ENCODE measurements at places on chromosomes 5 and 9. TPM values are rescaled to one million over a fixed set of nuclear protein-coding genes. Genes with fewer than 3 reads are reported as not detected.

SLC25A2 gene
- not detected for total RNA-seq

LURAP1L gene
- total RNA-seq = 14.6 TPM

TOPORS gene
- 14.6 TPM for total RNA-seq

PCDHB16 gene
- 0.30 TPM for total RNA-seq

GPR150 gene
- total RNA-seq = 0.14 TPM

FAM221B gene
- total RNA-seq = not detected

C5orf52 gene
- total RNA-seq = not detected

ZNF883 gene
- 1.1 TPM for total RNA-seq

TLN1 gene
- total RNA-seq = 115 TPM

LCN9 gene
- not detected for total RNA-seq

NPR3 gene
- total RNA-seq = 14.8 TPM

CAVIN4 gene
- total RNA-seq = 0.55 TPM

FOXD4L4 gene
- total RNA-seq = 0.03 TPM

ACOT12 gene
- total RNA-seq = not detected

PARP8 gene
- 0.16 TPM for total RNA-seq

CDKN2B gene
- not detected for total RNA-seq

SLC6A7 gene
- total RNA-seq = not detected

SLCO4C1 gene
- not detected for total RNA-seq

GRIN3A gene
- total RNA-seq = not detected

PROB1 gene
- 0.19 TPM for total RNA-seq

ADAMTS2 gene
- total RNA-seq = 0.09 TPM

CDH9 gene
- total RNA-seq = not detected

ADGRD2 gene
- total RNA-seq = not detected

DRD1 gene
- total RNA-seq = 0.51 TPM

SERF1A gene
- total RNA-seq = 2.2 TPM

GABRA1 gene
- total RNA-seq = not detected

C8G gene
- 0.64 TPM for total RNA-seq

FOXD4L6 gene
- not detected for total RNA-seq

AK3 gene
- 62.7 TPM for total RNA-seq

PCDHGA4 gene
- 0.19 TPM for total RNA-seq

MAN2A1 gene
- total RNA-seq = 17.3 TPM

PCDH1 gene
- total RNA-seq = 2.2 TPM

RANBP17 gene
- total RNA-seq = 2.0 TPM

DCTN4 gene
- total RNA-seq = 18.7 TPM

GFPT2 gene
- total RNA-seq = 50.9 TPM

NSD1 gene
- total RNA-seq = 20.4 TPM
